ENCODE measurements at places on chromosomes 16 and 17. TPM values are rescaled to one million over a fixed set of nuclear protein-coding genes. Genes with fewer than 3 reads are reported as not detected.

Gene PLK1
- 2.3 TPM for total RNA-seq

Gene TMEM204
- not detected for total RNA-seq

Gene HOXB5
- not detected for total RNA-seq

DNA sequence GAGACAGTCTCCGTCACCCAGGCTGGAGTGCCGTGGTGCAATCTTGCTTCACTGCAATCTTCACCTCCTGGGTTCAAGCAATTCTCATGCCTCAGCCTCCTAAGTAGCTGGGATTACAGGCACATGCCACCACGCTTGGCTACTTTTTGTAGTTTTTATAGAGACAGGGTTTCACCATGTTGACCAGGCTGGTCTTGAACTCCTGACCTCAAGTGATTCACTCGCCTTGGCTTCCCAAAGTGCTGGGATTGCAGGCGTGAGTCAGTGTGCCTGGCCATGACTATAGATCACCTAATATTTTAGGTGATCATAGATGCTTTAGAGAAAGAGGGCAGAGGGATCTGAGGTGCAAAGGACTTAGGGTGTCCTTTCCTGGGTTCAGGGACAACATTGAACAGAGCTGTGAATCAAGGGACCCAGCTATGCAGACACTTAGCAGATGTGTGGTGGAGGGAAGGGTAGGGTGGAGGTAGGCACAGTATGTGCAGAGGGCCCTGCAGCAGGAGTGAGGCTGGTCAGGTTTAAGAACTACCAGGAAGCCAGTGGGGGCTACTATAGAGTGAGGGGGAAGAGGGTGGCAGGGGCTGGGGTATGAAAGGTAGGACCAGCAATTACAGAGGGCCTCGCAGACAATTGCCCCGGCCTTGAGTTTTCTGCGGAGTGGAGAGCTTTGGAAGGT lies 116.5 kb downstream of the CMIP start:
- DNase-seq: no peak

DNA sequence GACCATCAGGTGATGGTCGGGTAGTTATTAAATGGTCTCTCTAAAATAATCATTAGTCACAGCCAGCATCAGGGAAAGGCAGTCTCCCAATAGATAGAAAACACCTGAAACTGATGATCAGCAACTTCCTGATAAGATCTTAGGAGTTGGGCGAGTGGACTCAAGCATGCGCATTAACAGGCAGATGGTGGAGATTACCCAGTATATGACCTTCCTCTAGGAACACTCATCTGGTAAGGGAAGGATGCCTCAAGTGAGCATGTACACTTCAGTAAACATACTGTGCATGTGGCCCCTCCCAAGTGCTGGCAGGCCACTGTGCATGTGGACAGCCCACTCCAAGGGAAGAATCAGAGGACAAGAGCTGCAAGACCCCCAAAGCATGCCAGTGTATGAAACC lies 105.9 kb downstream of the ABCC12 start:
- DNase-seq: no peak
